ENCODE measurements at places on chromosomes 16 and 17. TPM values are rescaled to one million over a fixed set of nuclear protein-coding genes. Genes with fewer than 3 reads are reported as not detected.

The CBX8 gene
- total RNA-seq: 4.8 TPM

The ACE gene
- total RNA-seq: 48.5 TPM

The NUP93 gene
- total RNA-seq: 59.9 TPM

The WWOX gene
- 26.7 TPM for total RNA-seq

DNA sequence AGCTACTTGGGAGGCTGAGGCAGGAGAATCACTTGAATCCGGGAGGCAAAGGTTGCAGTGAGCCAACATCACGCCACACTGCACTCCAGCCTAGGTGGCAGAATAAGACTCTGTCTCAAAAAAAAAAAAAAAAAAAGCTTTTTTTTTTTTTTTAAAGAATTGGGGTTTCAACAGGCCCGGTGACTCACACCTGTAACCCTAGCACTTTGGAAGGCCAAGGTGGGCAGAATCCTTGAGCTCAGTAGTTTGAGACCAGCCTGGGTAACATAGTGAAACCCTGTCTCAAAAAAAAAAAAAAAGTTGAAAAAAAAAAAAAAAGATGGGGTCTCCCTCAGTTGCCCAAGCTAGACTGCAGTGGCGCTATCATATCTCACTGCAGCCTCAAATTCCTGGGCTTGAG is 6.6 kb upstream of the HEXIM2 start:
- DNase-seq: no peak

The SLC16A6 gene
- 7.2 TPM for total RNA-seq

Data from lung (tissue), 17 donors.